Suppressor macrophage treated with lipopolysaccharide for 1 hour (primary cell): ENCODE measurements at places on chromosomes 2 and 18.

DNA sequence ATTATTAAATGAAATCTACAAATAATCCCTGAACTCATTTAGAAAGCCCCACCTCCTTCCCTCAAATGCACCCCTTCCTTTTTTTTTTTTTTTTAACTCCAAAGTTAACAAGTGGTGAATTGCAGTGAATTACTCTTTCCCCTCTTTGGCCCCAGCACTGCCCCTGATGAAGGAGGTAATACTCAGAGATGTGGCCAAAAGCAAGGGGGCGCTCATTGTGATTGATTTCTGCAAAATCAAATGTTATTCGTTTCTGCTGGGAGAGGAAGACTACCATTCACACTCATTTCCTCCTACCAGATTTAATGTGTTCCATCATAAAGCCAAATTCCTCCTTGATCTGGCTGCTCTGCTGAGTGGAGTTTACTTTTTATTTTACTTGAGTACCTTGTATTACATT, 259.4 kb downstream of the GPD2 start:
- DNase-seq, result no peak

GRCh38 chr18:3255611-3256165, 6.2 kb upstream of the MYL12B start:
- peak; percentile 55 for DNase-seq

DNA sequence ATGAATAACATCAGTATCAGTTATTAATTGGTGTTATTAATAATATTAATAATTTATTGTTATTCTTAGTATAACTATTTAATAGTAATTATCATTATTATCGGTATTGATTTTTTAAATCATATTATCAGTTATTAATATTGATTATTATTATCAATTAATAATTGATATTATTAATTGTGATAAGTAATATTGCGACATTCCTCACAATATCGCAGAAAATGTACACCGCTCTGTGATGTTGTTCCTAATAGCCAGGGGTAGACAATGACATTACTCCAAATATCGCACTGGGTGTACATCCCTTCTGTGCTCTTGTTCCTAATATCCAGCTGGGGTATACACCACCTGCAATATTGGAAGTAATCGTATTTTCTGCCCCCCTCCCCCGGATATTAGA, 23.3 kb upstream of the NAGK start:
- DNase-seq, result no peak

- DNase-seq, result no peak
These were observed 1.8 kb downstream of the ACVR1 start for GRCh38 chr2:157874348-157874747.

GRCh38 chr2:120722246-120722567, 13.5 kb upstream of the GLI2 start:
- DNase-seq, result no peak

GRCh38 chr2:236863729-236864126, 222.0 kb upstream of the COPS8 start:
- DNase-seq, result no peak

GRCh38 chr18:23260926-23261590, 125.8 kb downstream of the CABLES1 start:
- no peak for DNase-seq

DNA sequence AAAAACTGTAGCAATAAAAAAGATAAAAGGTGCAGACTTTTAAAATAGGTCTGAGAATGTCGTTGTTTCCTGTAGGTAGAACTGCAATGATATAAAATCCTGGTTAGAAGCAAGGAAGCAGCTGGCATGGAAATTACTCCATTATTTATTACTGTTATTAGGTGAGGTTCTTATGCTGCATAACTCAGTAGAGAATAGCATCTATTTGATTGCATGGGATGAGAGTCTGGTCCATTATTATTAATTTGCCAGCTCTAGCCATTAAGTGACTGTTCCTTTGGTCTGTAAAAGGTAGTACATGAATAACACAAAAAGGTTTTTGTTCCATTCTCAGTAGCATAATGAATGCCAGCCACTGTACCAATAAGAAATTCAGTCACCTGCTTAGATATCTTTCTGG, 358.6 kb downstream of the RBM43 start:
- DNase-seq, result no peak

GRCh38 chr2:153595939-153596338, 117.4 kb upstream of the RPRM start:
- no peak for DNase-seq

- DNase-seq, result no peak
These were observed 443.5 kb upstream of the SLC14A2 start for GRCh38 chr18:45171679-45172191.

DNA sequence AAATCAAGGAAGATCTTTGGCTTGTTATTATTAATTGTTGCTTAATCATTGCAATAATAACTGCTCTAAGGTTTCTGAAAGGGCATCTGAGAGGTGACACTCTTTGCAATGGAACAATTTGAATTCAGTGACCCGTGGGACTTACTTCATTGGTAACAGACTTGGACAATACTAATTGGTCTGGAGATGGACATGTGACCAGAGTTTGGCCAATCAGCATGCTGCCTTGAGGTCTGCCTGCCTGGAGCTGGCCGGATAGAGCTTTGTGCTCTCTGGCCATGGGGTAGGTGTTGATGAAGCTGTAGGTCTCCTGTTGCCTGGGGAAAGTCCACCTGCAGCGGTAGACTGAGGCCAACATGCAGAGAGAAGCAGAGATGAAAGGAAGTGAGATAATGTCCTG, 24.0 kb upstream of the VPS4B start:
- DNase-seq, result no peak

DNA sequence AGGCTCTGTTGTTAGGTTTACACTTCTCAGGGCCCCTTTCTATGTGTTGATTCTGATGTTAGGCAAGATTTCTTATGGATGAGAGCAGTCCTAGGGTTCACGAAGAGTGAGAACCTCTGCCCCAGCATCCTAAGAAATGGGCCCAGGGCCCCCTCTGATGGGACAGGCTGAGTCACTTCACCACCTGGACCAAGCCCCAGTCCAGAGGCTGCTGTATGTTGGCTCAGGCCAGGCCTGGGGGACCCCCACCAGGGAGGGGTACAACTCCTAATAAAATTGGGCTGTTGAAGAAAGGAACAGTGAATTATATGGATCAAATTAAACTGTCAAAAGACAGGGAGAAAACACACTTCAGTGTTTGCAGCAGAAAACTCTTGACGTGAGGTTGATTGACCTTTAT, 365.9 kb upstream of the HS6ST1 start:
- no peak for DNase-seq

DNA sequence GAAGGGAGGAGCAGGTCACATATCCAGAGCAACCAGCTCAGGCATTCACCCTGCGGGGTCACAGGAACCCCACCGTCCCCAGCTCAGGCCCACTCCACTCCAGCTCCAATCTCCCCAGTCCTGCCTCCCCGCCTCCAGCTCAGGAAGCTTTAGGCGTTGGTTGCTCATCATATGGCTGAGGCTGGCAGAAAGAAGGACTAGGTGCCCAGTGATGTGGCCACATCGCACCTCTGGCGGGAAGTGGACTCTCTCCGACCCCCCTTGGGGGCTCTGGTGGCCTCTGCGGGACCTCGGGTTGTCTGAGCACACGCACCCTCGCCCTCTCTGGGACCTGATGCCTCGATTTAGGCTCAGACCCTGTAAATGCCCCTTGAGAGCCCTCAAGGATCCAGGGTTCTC, 187.7 kb downstream of the ZFP36L2 start:
- DNase-seq, result no peak

- no peak for DNase-seq
These were observed 97.8 kb downstream of the B3GNT2 start for GRCh38 chr2:62293490-62294271.

DNA sequence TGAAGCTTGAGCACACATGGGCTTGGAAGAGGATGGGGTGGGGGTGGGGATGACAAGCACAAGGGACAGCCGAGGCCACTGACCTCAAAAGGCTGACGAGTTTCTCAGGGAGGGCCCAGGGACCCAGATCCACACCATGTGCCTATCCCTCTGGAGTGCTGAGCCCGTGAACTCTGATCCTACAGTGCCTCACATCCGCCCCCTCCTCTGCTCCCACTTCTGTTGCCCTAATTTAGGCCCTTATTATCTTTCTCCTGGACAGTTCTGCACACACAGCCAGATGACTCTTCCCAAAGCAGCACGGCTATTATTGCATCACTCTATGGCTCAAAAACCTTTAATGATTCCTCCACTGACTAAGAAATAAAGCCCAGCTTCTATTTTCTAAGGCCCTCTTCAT, 24.8 kb downstream of the CYRIA start:
- peak; percentile 57 for DNase-seq

GRCh38 chr2:218292048-218293014, at the start of gene TMBIM1:
TMBIM1 (minus strand) TSS chr2:218292503; CDS start chr2:218282141, 10,362 bp downstream.
- peak; percentile 85 for DNase-seq

DNA sequence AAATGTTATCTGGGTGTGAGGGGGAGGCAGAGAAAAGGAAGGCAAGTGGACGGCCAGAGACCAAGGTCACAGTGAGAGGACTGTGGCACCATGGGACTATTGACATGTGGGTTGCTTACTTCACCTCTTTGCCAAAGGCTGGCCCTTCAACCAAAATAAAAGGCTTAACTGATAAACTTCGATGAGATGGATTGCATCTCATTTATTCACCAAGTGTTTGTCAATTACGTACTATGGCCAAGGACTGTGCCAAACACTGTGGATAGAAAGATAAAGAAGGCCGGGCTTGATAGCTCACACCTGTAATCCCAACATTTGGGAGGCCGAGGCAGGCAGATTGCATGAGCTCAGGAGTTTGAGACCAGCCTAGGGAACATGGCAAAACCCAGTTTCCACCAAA, 98.7 kb upstream of the CCBE1 start:
- DNase-seq, result no peak

- peak; percentile 81 for DNase-seq
These were observed 46.2 kb downstream of the FAM98A start for GRCh38 chr2:33552758-33553461.

- DNase-seq, result no peak
These were observed 42.3 kb downstream of the AAK1 start for GRCh38 chr2:69601179-69601612.

- DNase-seq, result no peak
These were observed 18.9 kb downstream of the TWIST2 start for GRCh38 chr2:238866656-238867277.

DNA sequence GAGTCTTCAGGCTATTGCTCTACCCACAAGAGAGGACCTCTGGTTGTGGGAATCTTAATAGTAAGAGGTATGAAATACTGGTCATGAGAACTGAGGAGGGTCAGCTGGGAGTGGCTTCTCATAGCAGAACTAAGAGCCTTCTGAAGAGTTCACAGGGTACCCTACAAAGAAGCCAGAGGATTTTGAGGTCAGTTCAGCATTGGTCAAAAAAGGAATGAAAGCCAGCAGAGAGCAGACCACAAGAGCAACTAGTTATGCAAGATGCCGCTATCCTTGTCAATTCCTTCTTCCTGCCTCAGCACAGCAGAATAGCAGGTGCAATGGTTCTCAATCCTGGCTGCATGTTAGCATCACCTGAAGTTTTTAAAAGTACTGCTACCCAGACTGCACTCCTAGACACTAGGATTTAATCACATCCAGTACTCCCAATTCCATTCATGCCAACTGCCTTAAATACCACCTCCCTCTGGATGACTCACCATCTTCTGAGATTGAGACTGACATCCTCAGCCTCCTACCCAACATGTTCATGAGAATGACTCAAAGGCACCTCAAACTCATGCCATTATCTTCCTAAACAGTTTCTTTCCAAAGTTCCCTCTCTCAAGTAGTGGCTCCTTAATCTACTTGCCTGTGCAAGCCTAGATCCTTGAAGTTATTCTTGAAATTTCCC, 81.0 kb upstream of the RBMS1 start:
- peak; percentile 88 for DNase-seq

- DNase-seq, result no peak
These were observed 814.0 kb downstream of the SLC4A3 start for GRCh38 chr2:220441404-220441803.

- no peak for DNase-seq
These were observed 14.9 kb downstream of the AOX1 start for GRCh38 chr2:200600549-200601225.

GRCh38 chr2:105822186-105822585, 77.5 kb downstream of the NCK2 start:
- peak; percentile 65 for DNase-seq

- no peak for DNase-seq
These were observed 293.6 kb upstream of the ATP5MC3 start for GRCh38 chr2:175475130-175475529.

GRCh38 chr18:3384664-3385563, 65.1 kb upstream of the TGIF1 start:
- no peak for DNase-seq

GRCh38 chr2:38145236-38145635, 69.3 kb upstream of the CYP1B1 start:
- peak; percentile 59 for DNase-seq

DNA sequence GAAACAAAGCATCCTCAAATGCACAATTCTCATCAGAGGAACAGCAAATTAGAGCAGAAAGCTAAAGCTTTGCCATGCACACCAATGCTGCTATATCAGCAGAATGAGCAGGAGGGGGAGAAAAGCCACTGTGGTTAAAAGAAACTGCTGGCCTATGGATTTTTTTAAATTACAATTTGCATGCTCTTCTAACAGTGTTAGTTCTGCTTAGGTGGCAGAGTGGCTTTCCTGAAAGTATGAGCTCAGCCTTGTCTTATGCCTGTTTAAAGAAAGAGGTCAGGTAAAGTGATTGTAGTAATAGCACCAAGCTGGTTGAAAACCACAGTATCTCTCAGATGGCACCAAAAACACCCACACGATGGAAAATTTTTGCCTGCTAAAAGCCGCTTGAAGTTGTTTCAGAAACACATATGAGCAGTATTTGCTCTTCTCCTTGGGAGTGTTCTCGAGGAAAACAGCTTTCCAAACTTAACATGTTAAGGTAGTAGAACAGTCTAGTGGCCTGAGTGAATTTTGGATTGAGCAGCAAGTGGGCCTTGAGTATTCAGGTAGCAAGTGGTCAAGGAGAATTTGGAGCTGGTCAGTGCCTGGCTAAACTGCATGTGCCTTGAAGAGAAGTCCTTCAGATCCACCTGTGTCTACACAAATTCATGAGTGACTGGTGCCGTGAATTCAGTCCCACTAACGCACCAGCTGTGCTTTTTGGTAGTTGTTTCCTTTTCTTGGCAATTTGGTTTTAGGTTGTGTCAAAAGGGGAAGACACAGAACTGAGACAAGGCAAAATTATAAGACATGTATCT, 19.6 kb upstream of the NDUFV2 start:
- DNase-seq, result peak; percentile 32

DNA sequence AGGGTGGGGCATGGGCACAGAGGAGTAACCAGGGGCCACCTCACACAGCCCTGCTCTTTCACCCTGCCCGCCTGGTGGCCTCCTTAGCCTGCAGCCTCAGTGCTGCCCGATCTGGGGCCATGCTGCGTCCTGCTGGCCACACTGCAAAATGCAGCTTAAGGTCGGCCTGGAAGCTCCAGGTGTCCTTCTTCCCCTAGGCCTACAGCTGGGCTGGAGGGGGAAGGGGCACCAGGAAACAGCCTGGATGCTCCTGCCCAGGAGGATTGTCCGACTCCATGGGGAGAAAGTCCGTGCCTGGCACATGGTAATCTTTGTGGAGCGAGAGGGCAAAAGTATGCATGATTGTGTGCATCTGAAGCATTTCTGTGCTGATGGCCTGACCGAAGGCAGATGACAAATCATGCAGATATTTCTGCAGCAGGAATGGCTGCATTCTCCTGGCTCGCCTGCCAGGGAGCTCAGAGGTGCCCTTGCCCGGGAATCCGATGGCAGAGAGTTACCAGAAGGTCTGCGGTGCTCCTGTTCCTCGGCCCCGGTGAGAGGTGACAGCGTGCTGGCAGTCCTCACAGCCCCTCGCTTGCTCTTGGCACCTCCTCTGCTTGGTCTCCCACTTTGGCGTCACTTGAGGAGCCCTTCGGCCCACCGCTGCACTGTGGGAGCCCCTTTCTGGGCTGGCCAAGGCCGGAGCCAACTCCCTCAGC, 12.8 kb upstream of the ALPP start:
- DNase-seq, result peak; percentile 61

GRCh38 chr18:32674491-32674890, 98.3 kb downstream of the KLHL14 start:
- no peak for DNase-seq

- peak; percentile 68 for DNase-seq
These were observed 114.8 kb downstream of the PLB1 start for GRCh38 chr2:28610583-28611201.
